ENCODE measurements at places on chromosomes 13 and 19.

DNA sequence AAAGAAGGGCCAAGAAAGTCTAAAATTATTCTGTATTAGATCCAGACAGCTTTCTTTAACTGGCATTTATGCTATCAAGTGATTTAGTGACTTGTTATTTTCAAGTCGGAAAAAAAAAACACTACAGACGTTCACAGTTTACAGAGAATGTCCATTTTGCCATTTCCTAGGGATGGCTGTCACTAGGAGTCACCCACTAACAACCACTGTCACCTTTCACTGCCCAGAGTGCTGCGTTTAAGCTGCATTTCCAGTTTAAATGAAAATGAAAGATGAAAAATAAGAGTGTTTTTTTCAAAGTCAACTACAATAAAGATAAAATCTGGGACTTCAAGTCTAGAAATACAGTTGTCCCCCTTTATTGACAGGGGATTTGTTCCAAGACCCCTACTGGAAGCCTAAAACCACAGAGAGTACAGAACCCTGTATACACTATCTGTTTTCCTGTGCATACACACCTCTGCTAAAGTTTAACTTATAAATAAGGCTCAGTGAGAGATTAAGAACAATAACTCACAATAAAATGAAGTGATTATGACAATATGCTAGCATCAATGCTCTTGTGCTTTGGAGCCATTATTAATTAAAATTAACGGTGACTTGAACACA, 112.5 kb downstream of the SACS start:
- DNase-seq = no peak

DNA sequence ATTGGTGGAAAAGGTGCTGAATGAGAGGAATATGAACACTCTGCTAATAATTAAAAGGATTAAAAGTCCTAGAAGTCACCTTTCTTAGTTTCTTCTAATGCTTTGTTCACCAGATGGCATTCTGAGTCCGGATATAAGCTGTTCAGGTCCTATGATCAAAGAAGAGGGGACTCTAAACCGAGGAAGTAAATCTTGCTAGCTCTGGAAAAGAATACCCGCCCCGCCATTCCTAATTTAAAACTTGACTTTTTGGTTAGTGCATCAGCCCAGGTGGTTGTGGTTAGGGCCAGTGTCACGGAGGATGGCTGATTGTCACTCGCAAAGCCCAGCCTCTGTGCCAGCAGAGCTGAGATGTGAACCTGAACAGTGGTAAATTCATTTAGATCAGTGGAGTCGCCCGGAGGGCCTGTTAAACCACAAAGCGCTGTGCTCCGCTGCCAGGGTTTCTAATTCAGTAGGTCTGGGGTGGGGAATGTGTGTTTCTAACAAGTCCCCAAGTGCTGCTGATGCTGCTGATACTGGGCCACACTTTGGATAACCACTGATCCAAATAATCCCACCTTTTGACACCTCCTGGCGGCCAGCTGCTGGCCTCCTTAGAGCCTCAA, 425.4 kb downstream of the DCT start:
- peak; percentile 2 for DNase-seq

- no peak for DNase-seq
Measured at GRCh38 chr13:69872321-69873047, 235.1 kb upstream of the ATXN8OS start.

GRCh38 chr19:41352279-41352608, 1.5 kb downstream of the TGFB1 start:
- DNase-seq = no peak

DNA sequence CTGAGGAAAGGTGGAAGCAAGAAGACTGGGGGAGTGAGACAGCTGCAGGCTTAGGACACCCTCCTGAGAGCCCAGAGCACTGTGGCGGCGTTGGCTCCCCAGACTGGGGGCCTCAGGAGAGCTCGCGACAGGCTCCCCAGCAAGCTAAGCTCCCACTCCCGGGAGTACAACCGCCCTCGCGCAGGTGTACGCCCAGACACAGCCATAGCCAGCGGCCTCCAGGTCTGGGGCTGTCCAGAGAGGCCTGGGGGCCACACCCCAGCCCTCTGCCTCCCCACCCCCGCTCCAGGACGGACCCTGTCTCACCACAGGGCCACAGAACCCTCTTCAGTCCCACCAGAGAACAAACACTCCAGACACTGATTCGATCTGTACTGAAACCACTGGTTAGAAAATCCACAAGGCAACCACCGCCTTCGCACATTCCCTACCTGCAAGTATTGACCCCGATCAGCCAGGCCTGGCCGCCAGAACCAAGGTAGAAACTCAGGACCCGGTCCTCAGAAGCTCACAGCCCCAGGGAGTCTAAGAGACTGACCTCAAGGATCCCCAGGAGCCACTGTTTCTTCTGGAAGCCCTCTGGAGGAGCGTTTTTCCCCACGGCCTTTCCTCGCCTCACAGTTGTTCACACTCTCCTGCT, 16.3 kb downstream of the ZIC5 start:
- no peak for DNase-seq

DNA sequence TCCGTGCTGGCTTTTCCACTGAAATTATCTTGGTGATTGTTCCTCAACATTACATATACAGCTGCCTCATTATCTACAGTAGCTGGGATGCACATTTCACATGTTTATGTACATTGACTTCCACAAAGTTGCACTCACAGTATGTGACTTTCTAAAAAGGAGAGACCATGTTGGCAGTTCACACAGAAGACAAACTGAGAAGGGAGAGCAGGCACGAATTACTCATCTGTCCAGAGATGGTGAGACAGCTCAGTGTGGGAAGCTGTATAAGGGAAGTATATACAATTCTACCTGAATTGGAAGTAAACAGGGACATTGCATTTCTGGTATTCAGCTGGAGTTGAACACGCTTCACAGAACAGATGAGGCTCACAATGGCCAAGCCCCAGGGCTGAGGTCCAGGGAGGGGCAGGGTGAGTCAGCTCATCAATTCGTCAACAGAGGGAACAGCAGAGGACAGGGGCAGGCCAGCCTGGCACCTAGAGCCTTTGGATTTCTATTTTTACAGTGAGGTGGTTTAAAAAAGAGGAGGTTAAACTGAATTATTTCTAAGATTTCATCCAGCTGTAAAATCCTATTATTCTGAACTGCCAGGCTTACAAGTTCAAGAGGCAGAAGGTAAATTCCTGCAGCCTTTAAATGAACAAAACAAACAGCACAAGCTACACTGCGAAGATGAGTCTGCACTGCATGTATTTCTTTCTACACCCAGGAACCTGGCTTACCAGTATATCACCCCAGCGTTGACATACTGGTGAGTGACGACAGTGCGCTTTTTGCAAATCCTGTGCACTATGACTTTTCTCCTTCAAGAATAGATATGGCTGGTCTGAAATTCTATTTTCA, 9.8 kb downstream of the PARP4 start:
- DNase-seq = peak; percentile 89

GRCh38 chr19:42357290-42357689, 31.9 kb downstream of the MEGF8 start:
- no peak for DNase-seq

DNA sequence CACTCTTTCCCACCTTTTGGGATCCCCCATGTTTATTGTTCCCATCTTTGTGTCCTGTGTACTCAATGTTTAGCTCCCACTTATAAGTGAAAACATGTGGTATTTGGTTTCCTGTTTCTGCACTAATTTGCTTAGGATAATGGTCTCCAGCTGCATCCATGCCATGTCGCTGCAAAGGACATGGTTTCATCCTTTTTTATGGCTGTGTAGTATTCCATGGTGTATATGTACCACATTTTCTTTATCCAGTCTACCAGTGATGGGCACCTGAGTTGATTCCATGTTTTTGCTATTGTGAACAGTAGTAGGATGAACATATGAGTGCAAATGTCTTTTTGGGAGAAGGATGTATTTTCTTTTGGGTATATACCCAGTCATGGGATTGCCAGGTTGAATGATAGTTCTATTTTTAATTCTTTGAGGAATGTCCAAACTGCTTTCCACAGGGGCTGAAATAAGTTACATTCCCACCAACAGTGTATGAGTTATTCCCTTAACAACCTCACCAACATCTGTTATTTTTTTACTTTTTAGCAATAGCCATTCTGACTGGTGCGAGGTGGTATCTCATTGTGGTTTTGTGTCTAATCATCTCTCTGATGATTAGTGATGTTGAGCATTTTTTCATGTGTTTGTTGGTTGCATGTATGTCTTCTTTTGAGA, 55.7 kb upstream of the MEDAG start:
- DNase-seq = no peak

- no peak for DNase-seq
Measured at GRCh38 chr19:50843701-50844221, 10.4 kb upstream of the KLK15 start.

GRCh38 chr13:97743938-97744337, 209.5 kb upstream of the IPO5 start:
- no peak for DNase-seq

GRCh38 chr13:28489524-28489931, 5.4 kb downstream of the FLT1 start:
- no peak for DNase-seq

GRCh38 chr19:40213882-40214570, 4.2 kb downstream of the TTC9B start:
- no peak for DNase-seq

DNA sequence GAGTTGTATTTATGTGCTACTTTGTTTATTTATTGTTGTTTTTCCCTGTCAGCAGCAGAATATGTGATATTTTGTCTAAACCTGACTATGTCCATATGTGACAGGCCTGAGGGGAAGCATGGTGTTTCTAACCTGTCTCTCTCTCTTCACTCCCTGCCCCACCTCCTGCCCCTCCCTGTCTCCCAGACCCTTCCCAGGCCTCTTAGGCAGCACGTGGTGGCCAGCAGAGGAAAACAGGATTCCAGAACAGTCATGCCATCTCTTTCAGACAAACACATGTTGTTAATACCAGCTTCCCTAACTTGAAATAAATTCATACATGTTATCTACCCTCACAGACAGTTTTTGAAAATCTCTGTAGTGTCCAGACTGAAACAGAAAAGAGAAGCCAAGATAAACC, 31.0 kb upstream of the ATP11A start:
- no peak for DNase-seq

GRCh38 chr13:97339988-97340749, 93.8 kb upstream of the RAP2A start:
- no peak for DNase-seq

- DNase-seq = peak; percentile 43
Measured at GRCh38 chr13:41282129-41282571, 18.8 kb upstream of the MTRF1 start.

DNA sequence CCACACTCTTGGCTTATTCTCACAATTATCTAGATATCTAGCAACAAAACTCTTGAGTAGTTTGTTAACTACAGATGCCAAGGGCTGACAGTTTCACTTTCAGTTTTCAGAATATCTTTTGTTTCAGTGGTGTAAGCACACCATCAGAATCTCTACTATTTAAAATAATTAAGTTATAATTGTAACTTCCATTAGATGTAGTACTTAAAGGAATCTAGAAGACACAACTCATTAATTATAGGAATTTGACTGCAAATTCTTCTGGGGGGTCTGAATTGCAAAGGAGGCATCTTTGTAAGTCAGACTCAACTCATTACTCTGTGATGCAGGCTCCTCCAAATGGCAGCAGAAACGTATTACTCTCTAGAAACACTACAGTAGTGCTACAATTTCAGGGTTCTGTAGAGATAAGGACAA, 44.9 kb upstream of the USPL1 start:
- peak; percentile 65 for DNase-seq

DNA sequence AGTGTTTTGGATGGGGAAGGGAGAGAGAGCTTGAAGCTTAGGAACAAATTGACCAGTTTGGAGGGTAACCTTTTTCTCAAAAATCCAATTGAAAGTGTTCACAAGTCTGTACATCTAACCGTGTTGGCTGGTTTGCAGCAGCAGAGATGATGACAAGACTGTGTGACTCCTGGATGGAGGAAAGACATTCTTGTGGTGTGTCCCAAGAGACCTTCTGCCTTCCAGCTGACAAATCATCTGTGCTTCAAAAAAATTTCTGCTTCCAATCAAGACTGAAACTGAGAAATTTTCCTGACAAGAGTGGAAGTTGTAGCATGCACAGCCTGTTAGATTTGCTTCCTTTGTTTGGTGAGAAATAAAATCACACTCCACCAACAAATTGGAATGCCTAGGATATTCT, 56.2 kb downstream of the LACC1 start:
- no peak for DNase-seq

- DNase-seq = no peak
Measured at GRCh38 chr13:102298051-102298450, 103.8 kb downstream of the FGF14 start.

GRCh38 chr13:51524829-51525566, 59.3 kb upstream of the WDFY2 start:
- DNase-seq = peak; percentile 35

DNA sequence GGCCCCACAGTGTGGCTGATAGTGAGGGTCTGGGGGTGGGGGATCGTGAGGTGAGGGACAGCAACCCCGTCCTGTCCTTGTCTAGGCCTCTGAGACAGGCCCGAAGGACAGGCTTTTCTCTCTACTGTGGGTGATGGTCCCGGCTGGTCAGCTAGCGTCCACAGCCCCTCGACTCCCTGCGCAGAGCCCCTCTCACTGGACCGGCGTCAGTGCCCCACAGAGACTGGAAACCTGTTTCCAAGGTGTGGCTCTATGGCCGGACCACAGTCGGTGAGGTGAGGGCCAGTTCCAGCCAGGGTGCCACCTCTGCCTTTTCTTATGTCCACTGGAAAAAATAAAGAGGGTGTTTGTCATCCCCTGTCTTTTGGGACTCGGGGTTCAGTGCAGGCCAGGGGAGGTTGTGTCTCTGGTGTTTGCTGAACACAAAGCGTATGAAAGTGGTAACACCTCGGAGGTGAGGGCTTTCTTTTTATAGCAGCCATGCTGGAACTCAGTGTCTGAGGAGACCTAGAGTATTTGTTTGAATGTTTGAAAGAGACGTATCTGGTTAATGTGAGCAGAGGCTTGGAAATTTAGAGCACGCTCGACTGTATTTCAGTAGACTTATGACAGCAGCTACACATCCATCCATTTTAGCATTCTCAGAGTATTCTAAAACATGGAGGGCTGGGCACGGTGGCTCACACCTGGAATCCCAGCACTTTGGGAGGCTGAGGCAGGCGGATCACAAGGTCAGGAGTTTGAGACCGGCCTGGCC, 22.8 kb downstream of the ATP11A start:
- DNase-seq = no peak

GRCh38 chr13:110989331-110989730, 74.5 kb upstream of the ANKRD10 start:
- peak; percentile 26 for DNase-seq

DNA sequence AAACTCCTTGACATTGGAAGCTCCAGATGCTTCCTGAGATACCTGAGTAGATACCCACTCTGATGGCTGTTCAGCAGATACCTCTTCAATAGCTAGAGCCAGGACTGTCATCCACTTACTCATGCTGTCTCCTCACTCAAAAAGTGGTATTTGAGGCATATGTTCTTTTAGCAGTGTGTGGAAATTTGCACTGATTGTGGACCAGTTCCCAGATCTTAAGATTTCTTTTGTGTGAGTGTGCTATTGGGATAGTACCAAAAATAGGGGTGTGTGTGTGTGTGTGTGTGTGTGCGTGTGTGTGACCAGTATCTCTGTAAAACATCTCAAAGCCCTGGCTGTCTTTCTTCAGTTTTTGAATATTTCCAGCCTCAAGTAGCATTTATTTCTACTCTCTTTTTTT, 108.3 kb downstream of the SLITRK5 start:
- no peak for DNase-seq

- no peak for DNase-seq
Measured at GRCh38 chr13:50993934-50994333, 84.3 kb downstream of the RNASEH2B start.

GRCh38 chr19:38374332-38375097, at the start of gene PSMD8:
Gene PSMD8 (plus strand): TSS chr19:38374571. CDS start chr19:38374602, 31 bp downstream.
- DNase-seq = peak; percentile 99

All from M059J (cell line).